ENCODE measurements at places on chromosomes 7 and 10. TPM values are rescaled to one million over a fixed set of nuclear protein-coding genes. Genes with fewer than 3 reads are reported as not detected.

EVX1 gene
- total RNA-seq, result 0.28 TPM

PGAM2 gene
- 1.9 TPM for total RNA-seq

SFRP4 gene
- total RNA-seq, result not detected

ADARB2 gene
- total RNA-seq, result 1.8 TPM

IL15RA gene
- total RNA-seq, result 0.35 TPM

GCK gene
- total RNA-seq, result 0.29 TPM

SPDYE18 gene
- not detected for total RNA-seq

EPC1 gene
- total RNA-seq, result 30.4 TPM

ACSM6 gene
- total RNA-seq, result not detected

RHOBTB1 gene
- total RNA-seq, result 5.0 TPM

GPC2 gene
- 56.1 TPM for total RNA-seq

CALML5 gene
- not detected for total RNA-seq

HOXA9 gene
- total RNA-seq, result not detected

MICALL2 gene
- total RNA-seq, result 18.1 TPM

GRM3 gene
- 1.7 TPM for total RNA-seq

ARMH3 gene
- 19.5 TPM for total RNA-seq

AFAP1L2 gene
- total RNA-seq, result 1.5 TPM

CDNF gene
- total RNA-seq, result 0.42 TPM

TRIM50 gene
- not detected for total RNA-seq

PPP1R17 gene
- total RNA-seq, result not detected

NUDT13 gene
- total RNA-seq, result 2.4 TPM

SSMEM1 gene
- total RNA-seq, result not detected

SGCE gene
- total RNA-seq, result 28.5 TPM
